Thoracic aorta (tissue), 2 donors: ENCODE measurements at places on chromosomes 3 and 15.

GRCh38 chr3:187678726-187679268, 8.6 kb upstream of the SST start:
- DNase-seq: no peak

- DNase-seq: no peak
These were observed 39.8 kb downstream of the CD200R1L start for GRCh38 chr3:112806903-112807302.

- DNase-seq: no peak
These were observed 62.5 kb downstream of the SFMBT1 start for GRCh38 chr3:52983336-52983807.

DNA sequence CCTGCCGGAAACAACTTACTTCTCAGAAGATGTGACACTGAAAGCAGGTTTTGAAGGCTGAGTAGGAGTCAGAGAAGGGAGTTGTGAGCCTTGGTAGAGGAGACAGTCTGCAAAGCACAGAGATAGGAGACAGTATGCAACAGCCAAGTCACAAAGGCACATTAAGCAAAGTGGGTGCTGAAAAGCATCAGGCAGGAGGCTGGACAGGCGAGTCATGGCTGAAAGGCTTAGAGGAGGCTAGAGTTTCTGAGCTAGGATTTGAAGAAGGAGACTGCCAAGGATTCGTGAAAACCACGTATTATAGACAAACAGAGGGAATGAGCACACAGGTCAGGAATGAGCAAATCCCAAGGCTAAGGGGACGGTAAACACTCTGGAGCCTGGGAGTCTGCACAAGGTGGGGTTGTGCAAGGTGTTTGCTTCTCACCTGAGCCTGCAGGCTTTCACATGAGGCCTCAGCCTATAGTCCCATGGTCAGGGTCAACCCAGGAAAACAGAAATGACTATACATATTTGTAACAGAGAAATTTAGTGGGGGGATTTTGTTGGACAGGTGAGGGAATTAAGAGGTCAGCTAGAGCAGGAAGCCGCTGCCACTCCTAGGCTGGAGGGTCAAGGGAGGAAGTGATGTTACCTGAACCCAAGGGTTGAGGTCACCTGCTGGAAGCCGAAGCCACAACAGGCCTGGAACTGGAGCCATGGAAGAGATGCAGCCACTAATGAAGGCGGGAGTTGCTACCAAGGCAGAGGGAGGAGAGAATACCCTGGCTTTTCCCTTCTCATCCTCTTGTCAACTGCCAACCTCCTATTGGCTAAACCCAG, 23.1 kb upstream of the TRIM71 start:
- DNase-seq: no peak

GRCh38 chr15:81007428-81008064, 6.8 kb downstream of the TLNRD1 start:
- DNase-seq: no peak

DNA sequence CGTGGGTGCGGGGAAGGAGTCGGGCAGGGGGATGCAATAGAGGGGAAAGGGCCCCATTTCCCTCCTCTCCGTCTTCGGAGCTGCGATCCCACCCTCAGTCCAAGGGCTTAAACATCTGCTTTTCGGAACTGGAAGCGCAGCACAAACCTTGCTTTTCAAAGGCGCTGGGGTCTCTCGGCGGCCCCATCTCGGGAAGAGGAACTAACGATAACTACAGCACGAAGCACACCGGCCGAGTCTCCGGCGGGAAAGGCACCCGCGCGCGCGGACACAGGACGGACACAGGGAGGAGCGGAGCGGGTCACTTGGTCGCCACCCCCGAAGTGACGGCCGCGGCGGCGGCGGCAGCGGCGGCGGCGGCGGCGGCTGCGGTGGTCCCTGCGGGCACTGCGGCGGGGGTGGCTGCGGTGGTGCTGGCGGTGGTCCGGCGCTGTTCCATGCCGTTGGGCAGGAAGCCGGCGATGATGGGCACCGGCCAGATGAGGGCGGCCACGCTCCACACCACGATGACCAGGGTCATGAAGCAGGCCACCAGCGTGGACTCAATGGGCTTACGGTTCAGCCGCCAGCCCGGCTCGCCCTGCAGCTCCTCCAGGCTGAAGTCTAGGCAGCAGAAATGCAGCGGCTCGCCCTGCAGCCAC, 1.1 kb downstream of the TMEM158 start:
- DNase-seq: no peak

- no peak for DNase-seq
These were observed 295.4 kb upstream of the RORA start for GRCh38 chr15:61524545-61524944.

- DNase-seq: no peak
These were observed 149.8 kb downstream of the TMCO5A start for GRCh38 chr15:38084289-38084688.
